ENCODE measurements at places on chromosomes 7 and 10. TPM values are rescaled to one million over a fixed set of nuclear protein-coding genes. Genes with fewer than 3 reads are reported as not detected.

The HABP2 gene
- 0.18 TPM for total RNA-seq

- no peak for DNase-seq
- H3K4me3 ChIP-seq, result no peak overlapping the region
- no peak overlapping the region for H3K27ac ChIP-seq
- H3K4me1 ChIP-seq, result no peaks in the 10 kb centered on the region
Observed at GRCh38 chr7:95586951-95587301, 9.4 kb downstream of the PDK4 start.

- H3K4me1 ChIP-seq, result peaks cover 15% of the 10 kb centered on the region
- H3K4me3 ChIP-seq, result peak overlapping the region; percentile 88
- no peak for DNase-seq
- H3K27ac ChIP-seq, result peak overlapping the region; percentile 76
- H3K27me3 ChIP-seq, result peaks cover 8% of the 10 kb centered on the region
- no peaks in the 10 kb centered on the region for H3K36me3 ChIP-seq
Observed at GRCh38 chr10:124802313-124802675, 675 bp downstream of the ABRAXAS2 start.

DNA sequence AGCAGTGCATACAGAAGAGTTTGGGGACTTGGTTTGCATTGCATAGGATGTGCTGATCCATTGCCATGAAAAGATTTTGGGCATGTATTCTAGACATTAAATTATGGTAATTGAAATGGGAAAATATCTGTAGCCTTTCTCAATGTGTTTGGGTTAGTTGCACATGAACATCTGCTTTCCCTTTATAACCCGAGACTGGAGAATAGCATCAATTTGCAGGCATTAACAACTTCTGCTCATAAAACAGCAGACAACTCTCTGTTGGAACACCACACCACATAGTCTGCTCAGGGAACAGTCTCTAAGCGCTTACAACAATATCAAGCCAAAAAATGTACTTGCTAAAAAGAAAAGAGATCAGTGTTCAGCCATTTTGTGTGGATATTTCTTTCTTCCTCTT lies 1391.1 kb upstream of the LRRTM3 start:
- no peak for DNase-seq
- H3K4me3 ChIP-seq, result no peak overlapping the region
- peaks cover 6% of the 10 kb centered on the region for H3K27me3 ChIP-seq

The COL26A1 gene
- total RNA-seq, result 128 TPM

- H3K4me1 ChIP-seq, result peaks cover 4% of the 10 kb centered on the region
- no peak for DNase-seq
- no peak overlapping the region for H3K4me3 ChIP-seq
- no peak overlapping the region for H3K27ac ChIP-seq
Observed at GRCh38 chr7:73364006-73364728, 36.2 kb downstream of the FKBP6 start.
